Activated T-helper 2 cell treated with anti-CD3 and anti-CD28 coated beads, Interferon-gamma antibody, Interleukin-2, Interleukin-4, amounts not matched to agents 10 μg/mL and 5 μg/mL and 100 μg/mL, durations not matched to agents 14 hours and 24 hours and 36 hours (primary cell): ENCODE measurements at places on chromosomes 16 and 17. TPM values are rescaled to one million over a fixed set of nuclear protein-coding genes. Genes with fewer than 3 reads are reported as not detected.

Gene PIGS
- 65.1 and 70.9 TPM in 2 replicates for total RNA-seq

GRCh38 chr17:49101054-49101534 lies 31.5 kb upstream of the B4GALNT2 start:
- no peak for DNase-seq

DNA sequence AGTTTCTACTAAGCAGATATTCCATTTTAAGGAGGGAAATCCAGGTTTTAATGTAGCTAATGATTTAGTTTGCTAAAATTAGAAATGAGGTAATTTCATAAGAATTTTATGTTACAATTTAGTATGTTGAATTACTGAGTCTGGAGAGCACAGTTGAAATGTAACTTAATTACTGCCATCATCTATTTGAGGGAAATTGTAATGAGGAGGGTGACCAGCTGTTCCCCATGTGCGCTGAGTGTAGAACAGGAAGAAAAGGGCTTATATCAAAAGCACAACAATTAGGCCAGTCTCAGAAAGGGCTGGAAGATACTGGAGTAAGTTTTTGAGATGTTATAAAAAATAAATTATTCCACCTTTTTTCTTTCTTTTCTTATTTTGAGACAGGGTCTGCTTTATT lies 735.1 kb upstream of the GOT2 start:
- no peak for DNase-seq

Gene MEOX1
- 1.4 and 1.8 TPM in 2 replicates for total RNA-seq

- no peak for DNase-seq
Observed at GRCh38 chr16:88886420-88886844, 20.0 kb upstream of the PABPN1L start.

- no peak for DNase-seq
Observed at GRCh38 chr16:83652943-83653342, 154.8 kb upstream of the HSBP1 start.

Gene PPL
- total RNA-seq: not detected in 2 replicates

DNA sequence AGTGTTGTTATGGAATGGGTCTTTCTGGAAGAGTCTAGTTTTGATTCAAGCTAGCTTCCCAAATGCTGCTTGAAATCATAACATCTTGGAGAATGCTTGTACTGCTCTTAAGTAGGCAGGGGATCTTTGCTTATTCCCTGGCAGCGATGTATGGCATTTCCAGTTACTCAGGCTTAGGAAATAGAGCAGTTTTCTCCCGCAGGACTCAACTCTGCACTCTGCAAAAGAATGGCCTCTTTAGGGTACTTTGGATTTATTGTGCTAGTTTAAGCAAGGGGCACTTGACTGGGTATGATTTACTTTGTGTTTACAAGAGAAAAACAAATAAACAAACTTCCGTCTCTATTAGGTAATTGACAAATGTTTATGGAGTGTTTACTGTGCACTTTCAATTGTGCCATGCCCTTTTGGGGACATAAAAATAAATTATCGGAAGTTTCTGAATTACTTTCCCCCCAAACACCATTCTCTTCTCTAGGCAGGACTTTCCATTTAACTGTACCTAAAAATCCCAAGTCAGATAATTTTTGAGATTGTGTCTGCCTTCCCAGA lies 164.0 kb downstream of the MAP2K6 start:
- no peak for DNase-seq
